Adrenal gland (tissue), 19 donors: ENCODE measurements at places on chromosomes 5 and 9. TPM values are rescaled to one million over a fixed set of nuclear protein-coding genes. Genes with fewer than 3 reads are reported as not detected.

- no peak for DNase-seq
Measured at GRCh38 chr5:158304607-158305006, 445.7 kb upstream of the CLINT1 start.

GRCh38 chr5:112560371-112560770 is 141.3 kb upstream of the EPB41L4A start:
- no peak for DNase-seq

GRCh38 chr5:30926218-30926617 is 267.3 kb upstream of the CDH6 start:
- DNase-seq = no peak

GRCh38 chr9:124281931-124282371 is 24.2 kb downstream of the NEK6 start:
- DNase-seq = peak; percentile 28

DNA sequence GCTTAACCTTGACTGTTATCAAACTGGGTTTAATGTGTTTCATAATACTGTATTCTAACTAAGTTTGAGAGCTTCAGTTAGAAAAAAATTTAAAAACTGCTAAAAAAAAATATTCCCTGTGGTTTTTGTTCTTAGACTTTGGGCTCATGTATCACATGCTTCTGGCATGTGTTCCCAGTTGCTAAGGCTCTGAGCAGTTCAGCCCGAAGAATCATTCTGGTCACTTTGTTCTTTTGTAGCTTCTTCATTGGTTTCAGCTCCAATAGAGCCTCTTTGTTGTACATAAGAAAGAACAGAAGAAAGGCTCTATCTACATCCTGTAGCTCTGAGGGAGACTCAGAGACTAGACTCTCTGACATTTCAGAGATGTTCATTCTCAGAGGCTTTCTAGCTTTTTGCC is 25.6 kb downstream of the KCNN2 start:
- DNase-seq = no peak

DNA sequence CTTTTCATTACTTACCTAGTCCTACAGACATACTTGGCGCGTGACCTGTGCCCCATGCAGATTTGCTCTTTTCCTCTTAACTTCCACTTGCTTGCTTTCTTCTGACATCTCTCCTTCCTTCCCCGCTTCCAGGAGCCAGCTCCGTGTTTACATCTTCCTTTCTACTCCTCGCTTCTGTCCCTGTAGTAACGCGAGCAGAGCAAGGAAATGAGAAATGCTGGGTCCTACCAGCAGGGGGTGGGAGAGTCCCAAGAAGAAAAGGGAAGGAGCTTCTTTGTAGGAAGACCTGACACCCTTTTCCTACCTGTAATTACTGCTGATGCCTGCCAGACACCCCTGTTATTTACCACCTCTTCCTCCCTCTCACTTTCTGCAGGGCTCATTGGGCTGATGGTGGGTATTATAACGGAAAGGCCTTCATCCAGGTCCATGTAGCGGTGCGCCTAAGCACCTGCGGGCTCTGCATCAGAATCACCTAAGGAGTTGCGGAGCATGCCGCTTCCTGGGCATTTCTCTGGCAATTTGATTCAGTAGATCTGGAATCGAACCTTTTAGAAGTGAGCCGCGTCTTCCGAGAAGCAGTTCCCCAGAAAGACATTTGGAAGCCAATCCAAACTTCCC is 1260.8 kb upstream of the WWC1 start:
- no peak for DNase-seq

DNA sequence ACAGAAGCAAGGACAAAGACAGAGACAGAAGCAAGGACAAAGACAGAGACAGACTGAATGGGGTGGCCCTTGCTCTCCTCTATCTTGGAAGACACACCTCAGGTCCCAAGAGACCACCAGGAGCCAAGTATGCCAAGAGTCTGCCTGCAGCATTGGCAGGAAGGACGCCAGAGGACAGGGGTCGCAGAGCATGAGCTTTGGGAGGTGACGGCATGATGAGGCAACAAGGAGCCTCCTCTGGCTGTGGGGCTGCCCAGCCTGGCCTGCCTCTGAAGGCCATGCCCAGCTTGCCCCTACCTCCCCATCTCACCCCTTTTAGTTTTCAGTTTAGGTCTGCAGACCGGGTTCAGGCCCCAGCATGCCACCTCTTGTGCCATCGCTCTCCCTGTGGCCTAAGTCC is 17.6 kb downstream of the PDGFRB start:
- no peak for DNase-seq

- DNase-seq = peak; percentile 46
Measured at GRCh38 chr5:31863991-31864411, 225.1 kb downstream of the PDZD2 start.

DNA sequence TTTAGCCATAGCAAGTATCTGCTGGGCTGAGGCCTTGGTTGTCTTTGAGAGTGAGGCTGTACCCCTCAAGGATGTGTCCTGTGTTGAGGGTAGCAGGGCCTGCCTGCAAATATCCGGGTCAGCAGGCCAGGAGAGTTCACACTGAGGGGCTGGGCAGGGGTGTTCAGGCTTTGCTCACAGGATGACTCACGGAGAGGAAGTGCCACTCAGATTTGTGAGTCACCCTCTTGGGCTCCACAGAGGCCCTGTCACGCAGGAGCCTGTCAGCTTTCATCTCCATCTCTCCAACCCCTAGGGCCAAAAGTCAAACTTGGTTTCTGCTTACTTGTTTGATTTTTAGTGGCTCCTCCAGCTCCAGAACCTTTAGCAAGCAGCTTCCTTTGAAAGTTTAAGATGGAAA is 211.5 kb downstream of the SEC61B start:
- DNase-seq = peak; percentile 71

GRCh38 chr9:131954299-131954698 is 125.4 kb downstream of the MED27 start:
- DNase-seq = no peak

- DNase-seq = no peak
Measured at GRCh38 chr9:5872511-5872910, 18.2 kb upstream of the MLANA start.

DNA sequence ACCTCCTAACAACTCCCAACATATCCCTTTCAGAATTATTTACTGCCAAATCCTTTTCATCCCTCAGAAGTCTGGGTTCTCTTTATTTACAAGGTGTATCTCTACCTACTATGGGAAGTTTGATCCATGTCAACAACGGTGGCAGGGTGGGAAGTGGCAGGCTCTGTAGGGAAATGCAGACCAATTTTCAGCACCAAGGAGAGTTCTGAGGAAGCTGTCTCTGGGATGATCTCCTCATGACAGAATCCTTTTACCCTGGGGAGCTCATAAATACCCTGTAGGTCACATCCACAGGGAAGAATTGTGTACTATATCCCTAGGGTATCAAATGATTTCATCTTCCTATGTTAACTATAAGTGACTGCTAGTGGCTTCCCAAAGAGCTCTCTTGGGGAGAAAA is 107.8 kb upstream of the NEK6 start:
- no peak for DNase-seq

- no peak for DNase-seq
Measured at GRCh38 chr9:107269681-107270080, 13.4 kb upstream of the RAD23B start.

DNA sequence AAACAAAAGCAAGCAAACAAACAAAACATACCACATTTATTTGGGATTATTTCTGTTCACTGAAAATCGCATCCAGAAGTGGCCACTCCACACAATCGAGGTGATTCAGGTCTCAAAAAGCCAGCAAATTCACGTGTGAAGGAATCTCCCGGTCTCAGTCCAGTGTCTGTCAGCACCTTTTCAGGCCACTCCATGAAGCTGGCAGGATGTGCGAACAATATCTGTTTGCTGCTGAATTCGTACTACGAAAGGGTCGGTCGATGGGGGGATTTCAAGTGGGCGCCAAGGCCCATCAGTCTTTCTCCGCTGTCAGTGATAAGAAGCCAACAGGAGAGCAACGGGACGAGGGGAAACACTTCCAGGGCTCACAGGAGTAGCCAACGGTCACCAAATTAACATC is 505.1 kb downstream of the IRX1 start:
- DNase-seq = no peak

DNA sequence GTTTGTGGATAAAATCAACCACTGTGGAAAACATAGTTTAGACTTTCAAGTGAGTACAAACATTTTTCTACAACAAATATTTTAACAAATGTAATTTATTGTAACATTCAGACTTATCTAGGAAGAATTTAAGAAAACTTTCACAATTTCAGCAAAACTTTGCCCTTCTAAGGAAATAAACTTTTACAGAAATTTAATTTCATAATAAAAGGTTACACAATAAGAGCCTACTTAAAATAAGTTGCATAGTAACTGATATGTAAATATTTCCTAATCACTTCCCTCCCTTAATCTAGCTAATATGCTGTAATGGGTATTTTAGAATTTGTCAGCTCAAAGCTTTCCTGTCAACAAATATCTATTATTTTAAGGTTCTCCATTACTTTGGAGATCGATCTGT is 1899.9 kb downstream of the MAT2B start:
- DNase-seq = no peak

GRCh38 chr5:16492398-16493140 is 27.0 kb upstream of the ZNF622 start:
- DNase-seq = no peak

DNA sequence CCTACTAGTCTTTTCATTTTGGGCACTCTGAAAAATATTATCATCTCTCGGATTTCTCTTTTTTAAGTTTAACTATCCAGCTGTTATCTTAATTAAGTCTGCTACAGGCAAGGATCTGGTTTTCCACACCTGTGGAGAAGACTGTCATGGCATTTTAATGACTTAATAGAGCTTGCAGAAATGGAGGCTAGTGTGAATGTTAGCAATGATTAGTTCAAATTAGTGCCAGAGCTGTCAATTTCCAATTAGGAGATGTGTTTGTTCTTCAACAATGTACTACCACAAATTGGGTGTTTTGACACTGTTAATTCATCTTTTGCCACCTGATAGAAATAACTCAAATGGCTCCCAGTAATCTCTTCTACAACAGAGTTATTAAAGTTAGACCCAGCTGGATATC is 2023.0 kb upstream of the CDH9 start:
- DNase-seq = no peak

DNA sequence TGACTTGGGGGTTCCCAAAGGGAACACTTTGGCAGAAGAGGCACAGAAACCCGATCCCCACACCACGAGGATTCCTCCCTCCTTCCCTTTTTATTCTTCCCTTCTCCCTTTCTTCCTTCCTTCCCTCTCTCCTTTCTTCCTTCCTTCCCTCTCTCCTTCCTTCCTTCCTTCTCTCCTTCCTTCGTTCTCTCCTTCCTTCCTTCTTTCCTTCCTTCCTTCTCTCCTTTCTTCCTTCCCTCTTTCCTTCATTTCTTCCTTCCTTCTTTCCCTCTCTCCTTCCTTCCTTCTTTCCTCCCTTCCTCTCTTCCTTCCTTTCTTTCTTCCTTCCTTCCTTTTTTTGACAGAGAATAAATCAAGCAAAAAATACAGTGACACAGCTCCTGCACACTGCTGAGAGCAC is 168.0 kb upstream of the NFIL3 start:
- DNase-seq = no peak

DNA sequence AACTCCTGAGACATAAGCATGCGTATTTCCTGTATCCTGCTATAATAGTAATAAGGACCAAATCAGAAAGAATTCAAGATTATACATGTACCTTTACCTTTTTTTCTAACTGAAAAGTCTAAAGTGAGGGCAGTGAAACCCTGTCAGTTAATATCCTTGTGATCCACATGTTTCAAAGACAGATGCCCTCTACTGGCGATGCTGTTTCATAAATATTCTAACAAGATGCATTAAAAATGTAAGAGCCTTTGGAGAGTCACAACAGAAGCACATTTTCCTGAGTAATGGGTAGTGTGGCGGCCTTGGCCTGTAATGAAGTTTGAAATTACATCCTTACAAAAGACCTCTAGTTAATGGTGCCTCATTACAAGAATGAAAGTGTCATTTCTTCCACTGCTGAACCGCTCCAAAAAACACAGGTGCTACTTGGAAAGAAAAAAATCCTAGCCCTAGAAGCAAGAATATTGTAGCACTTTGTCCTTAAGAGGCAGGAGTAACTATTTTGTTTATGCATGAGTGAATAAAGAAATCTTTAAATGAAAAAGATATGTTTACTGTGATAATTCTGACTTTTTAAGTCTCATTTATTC is 232.6 kb downstream of the EPB41L4A start:
- DNase-seq = no peak

- no peak for DNase-seq
Measured at GRCh38 chr5:100790170-100790665, 112.9 kb downstream of the ST8SIA4 start.

DNA sequence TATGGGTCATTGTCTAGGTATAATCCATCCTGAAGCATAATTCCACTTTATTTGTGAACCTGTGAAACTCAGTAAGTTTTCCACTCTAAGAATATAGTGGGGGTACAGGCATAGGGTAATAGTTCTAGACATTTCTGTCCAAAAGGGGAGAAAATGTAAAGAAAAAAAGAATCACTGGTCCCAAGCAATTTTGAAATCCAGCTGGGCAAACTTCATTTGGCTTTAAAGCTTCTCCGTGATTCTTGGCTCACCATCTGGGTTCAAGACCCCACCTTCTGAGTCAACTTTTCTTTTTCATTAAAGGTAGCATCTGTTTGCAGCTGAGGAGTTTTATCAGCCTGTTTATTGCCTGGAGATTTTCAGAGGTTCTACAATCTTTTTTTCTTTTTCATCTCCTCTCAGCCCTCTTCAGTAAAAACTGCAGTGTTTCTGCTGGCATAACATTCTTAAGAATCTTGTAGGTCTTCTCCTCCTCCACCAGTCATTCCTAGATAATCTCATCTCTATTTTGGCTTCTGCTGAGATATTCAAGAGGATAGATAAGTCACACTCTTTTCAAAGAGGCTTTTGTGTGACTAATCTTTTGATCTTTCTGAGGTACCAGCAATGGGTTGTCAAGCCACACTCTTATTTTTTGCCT is 126.1 kb upstream of the PITX1 start:
- DNase-seq = no peak

GRCh38 chr9:131273856-131274673 is 2.2 kb downstream of the FAM78A start:
- no peak for DNase-seq

Gene GM2A
- total RNA-seq = 50.2 TPM

Gene TMC1
- total RNA-seq = 0.50 TPM

Gene GABRA6
- not detected for total RNA-seq

Gene RNF208
- total RNA-seq = 3.0 TPM

Gene PRXL2C
- total RNA-seq = 10.9 TPM

Gene PCDHA12
- total RNA-seq = 0.25 TPM

Gene TLX3
- total RNA-seq = not detected

Gene C6
- total RNA-seq = 1.8 TPM

Gene PCDHGB6
- 13.6 TPM for total RNA-seq

Gene KCNN2
- total RNA-seq = 62.7 TPM

Gene LRRC19
- total RNA-seq = not detected

Gene FAM53C
- 27.1 TPM for total RNA-seq

Gene CTNND2
- total RNA-seq = 1.00 TPM

Gene LVRN
- total RNA-seq = 0.48 TPM

Gene FAM151B
- 3.5 TPM for total RNA-seq
